Mucosa of descending colon (tissue), 3 donors: ENCODE measurements at places on chromosomes 3 and 15. TPM values are rescaled to one million over a fixed set of nuclear protein-coding genes. Genes with fewer than 3 reads are reported as not detected.

Gene TM4SF18
- 1.9 TPM for total RNA-seq

Gene IVD
- total RNA-seq, result 88.3 TPM

Gene ARL6
- total RNA-seq, result 2.2 TPM

Gene ZIC4
- total RNA-seq, result not detected

Gene TUSC7
- not detected for total RNA-seq
